ENCODE measurements at places on chromosomes 5 and 9. TPM values are rescaled to one million over a fixed set of nuclear protein-coding genes. Genes with fewer than 3 reads are reported as not detected.

ANAPC2 gene
- total RNA-seq, result 35.8 TPM

HAVCR2 gene
- 1.7 TPM for total RNA-seq

LVRN gene
- 0.52 TPM for total RNA-seq

C5orf52 gene
- not detected for total RNA-seq

NRG2 gene
- total RNA-seq, result 2.4 TPM

SH3GL2 gene
- 1.8 TPM for total RNA-seq

IFNB1 gene
- not detected for total RNA-seq

GABRA6 gene
- total RNA-seq, result not detected

TERT gene
- total RNA-seq, result not detected

PAXX gene
- 18.3 TPM for total RNA-seq

DNA sequence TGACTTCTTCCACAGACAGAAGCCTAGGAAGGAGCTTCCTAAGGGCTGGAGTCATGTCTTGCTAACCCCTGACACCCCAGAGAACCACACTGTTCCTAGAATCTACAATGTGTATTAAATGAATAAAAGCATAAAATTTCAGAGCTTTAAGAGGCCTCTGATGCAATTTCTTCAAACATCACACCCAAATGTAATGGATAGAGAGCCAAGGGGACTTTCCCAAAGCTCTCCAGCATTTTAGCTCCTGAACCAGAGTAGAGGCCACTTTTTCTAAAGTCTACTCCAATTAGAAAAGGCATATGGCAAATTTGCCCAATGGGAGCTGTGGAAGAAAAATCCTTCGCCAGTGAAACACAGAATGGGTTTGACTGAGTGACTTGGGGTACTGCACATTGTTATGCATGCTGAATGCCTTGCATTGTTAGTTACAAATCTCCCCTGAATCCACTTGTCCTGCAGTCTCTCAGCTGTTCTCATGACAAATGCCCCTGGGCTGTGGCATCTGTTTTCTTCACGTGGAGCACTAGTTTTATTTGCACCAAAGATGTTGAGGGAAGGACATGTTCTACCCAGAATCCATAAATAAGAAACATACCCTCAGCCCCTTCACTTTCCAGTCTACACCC lies 334.0 kb downstream of the ASTN2 start:
- no peak for DNase-seq

GRCh38 chr5:178483620-178484019 lies 106.6 kb downstream of the COL23A1 start:
- DNase-seq, result peak; percentile 43

DNA sequence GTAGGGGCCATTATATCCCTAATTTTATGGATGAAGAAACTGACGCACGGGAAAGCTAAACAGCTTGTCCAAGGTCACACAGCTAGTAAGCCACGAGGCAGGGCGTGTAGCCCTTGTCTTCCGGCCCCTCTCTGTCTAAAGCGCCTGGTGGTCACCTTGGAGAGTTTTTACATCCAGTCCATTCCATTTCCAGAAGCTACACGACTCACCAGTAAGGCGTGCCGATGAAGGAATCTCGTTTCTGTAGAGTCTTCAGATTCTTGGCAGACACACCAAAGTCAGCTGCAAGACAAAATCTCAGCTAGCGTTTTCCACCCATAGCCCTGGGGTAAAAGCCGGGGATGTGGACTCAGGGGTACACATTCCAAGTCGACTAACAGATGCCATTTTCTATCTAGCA lies 80.5 kb downstream of the STK10 start:
- DNase-seq, result peak; percentile 3

GRCh38 chr5:115423051-115423450 lies 121.5 kb downstream of the FEM1C start:
- DNase-seq, result no peak

- DNase-seq, result no peak
These were observed 292.8 kb downstream of the ARL15 start for GRCh38 chr5:54017580-54017979.

DNA sequence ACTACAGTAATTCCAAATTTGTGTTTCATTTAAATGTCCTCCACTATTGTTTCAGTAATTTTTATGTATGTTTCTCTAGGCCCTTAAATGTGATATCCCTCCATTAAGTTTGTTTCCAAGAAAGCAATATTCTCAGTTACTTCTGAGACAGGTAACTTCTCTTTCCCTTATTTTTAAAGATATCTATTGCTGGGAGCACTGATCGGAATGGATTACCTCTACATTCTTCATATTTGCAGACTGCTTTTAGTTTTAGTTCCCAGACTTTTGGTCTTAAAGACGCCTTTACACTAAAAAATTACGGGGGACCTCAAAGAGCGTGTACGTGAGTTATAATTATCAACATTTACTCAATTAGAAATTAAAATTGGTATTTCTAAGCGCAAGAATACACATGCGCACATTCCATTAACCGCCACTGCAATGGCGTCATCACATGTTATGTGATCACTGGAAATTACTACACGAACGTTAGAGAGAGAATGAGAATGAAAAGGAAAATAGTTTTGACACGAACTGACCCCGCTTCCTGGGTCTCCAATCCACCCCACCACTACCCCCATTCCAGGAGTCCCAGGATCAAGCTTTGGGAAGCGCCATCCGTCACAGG lies 519 bp upstream of the RAD50 start:
- no peak for DNase-seq

DNA sequence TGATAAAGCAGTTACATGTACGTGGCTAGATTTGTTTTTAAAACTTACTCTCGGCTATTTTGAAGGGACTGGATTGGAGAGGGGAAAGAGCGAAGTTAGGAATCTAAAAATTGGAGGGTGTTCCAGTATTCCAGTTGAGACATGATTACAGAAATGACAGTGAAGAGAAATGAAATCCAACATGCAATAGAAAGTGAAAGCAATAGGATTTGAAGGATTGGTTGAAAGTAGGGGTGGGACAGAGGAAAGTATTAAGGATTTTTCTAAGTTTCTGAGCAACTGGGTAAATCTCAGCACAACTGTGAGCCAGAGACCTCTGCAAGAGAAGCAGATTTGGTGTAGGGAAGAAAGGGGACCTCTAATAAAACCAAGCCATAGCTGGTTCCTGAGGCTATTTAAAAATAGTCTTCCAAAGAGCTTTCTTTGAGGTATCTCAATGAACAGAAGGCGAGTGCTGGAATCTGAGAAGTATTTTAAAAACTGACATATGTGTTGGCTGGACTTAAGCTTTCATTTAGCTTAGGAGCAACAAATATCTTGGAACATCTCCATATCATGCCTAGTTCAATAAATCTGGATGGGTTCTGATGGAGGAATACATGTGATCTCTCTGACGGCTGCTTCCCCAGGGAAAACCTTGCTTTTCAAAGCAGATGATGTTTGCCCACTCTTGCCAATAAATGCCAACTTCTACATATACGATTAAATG lies 110.4 kb upstream of the IFNK start:
- no peak for DNase-seq

GRCh38 chr5:150079909-150080461 lies 6.4 kb downstream of the CSF1R start:
- no peak for DNase-seq

DNA sequence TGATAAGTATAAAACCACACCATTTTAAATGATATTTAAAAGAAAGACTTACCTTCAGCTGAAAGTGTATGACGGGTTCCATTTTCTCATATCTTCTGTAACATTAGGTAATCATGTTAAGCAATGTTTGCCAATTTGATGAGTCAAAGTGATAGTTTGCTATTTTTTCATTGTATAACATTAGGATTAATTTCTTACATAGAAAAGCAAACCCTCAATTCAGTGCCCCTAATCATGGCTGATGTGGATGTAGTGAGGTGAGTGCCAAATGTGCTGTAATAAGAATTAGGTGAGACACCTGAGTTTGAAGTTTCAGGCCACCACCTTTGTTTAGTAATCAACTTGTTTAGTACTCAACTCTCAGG lies 68.0 kb downstream of the UNC13B start:
- DNase-seq, result no peak

- no peak for DNase-seq
These were observed 3.9 kb downstream of the TBC1D2 start for GRCh38 chr9:98251551-98251950.

DNA sequence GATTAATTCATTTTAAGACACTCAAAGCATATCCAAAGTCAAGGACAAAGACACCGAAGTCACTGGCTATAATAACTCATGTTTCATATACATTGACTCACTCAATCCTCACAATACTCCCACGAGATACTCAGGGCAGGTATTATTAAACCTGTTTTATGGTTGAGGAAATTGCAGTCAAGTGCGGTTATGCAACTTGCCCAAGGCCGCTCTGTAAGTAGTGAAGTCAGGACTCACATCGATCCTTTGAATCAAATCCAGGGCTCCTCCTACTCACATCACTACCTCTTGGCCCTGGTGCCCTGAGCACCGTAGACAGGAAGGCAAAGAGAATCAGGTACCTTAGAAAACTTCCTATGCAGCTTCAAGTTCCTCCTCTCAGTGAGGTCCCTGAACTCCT lies 87.8 kb upstream of the APC start:
- no peak for DNase-seq

DNA sequence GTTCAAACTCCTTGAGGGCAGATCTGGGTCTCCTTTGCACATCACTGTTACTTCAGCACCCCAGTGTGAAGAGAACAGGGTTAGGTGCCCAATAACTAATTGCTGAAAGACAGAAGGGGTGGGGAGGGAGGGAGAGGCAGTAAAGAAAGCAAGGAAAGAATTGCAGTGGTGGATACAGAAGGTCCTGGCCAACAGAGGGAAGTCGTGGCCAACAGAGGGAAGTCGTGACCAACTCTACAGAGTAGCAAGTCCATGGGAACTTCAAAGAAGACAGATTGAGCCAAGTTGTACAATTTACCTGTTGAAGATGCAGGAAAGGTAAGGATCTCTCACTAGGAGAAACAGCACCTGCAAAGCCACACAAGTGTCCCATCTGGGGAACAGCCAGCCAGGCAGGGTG lies 27.0 kb downstream of the CCNJL start:
- no peak for DNase-seq

DNA sequence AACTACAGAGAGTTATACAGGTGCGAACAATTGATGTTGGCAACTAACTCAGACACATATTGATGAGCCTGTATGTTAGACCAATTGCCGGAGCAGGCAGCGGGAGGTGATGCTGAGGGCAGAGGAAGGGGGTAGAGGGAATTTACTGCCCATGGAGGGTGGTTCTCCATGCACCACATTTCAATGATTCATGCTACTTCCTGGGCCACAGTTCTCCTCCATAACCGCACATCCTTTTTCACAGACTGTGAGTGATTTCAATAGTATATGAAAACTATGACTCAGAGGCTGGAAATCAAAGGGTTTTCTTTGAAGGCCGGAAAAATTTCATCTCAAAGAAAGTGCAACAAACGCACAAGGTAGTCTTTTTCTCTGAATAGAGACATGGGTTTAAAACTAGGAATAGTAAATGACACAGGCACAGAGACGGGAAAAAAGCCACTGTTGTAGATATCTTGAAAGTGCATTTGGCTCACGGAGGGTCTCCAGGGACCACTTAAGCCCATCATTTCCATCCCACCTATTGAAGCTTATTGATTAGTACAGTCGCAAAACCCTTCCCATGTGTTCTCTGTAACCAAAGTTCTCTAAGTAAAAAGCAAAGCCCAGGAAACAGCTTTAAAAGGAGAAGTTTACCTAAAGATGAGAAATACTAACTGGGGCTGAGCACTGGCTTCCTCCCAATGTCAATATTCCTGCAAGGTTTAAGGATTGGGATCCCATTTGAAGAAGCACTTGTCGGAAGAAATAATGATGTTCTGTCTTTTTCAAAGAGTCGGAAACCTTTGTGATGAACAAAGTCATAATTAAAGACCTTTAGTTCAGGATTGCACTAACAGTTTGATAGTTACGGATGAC lies 28.0 kb upstream of the ADAM19 start:
- DNase-seq, result no peak

DNA sequence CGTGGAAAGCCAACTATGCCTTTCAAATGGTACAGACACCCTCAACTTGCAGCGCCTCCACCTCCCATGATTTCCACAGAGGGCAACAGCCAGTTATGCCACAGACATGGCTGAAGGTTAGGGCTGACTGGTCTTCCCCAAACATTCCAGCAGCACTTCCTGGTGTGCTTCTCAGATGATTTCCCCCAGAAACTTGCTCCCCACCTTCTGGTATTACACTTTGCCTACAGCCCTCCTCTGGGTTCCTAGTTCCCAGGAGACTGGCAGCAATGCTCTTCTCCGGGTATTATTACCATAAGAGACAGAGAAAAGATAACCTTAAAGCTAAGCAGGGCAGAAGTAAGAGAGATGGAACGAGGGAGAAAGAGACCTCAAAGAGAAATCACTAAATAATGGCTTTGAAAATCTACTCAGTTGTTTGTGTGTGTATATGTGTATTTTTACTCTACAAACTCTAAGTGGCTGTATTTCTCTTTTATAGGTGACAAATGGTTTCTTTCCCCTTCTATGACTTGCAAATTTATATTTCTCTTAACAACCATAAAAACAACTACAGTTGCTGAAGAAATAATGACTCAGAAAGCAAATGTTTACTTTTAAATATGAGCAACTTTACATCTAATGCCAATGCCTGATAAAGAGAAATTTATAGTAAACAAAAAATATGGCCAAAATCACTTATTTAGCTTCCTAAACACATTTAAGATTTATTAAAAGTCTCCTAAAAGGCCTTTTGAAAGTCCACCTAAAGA lies 133.8 kb downstream of the PDE4D start:
- DNase-seq, result no peak

GRCh38 chr9:109894921-109895758 lies 115.1 kb downstream of the PALM2AKAP2 start:
- no peak for DNase-seq

- DNase-seq, result peak; percentile 80
These were observed 127.1 kb downstream of the TRIO start for GRCh38 chr5:14270209-14270702.

DNA sequence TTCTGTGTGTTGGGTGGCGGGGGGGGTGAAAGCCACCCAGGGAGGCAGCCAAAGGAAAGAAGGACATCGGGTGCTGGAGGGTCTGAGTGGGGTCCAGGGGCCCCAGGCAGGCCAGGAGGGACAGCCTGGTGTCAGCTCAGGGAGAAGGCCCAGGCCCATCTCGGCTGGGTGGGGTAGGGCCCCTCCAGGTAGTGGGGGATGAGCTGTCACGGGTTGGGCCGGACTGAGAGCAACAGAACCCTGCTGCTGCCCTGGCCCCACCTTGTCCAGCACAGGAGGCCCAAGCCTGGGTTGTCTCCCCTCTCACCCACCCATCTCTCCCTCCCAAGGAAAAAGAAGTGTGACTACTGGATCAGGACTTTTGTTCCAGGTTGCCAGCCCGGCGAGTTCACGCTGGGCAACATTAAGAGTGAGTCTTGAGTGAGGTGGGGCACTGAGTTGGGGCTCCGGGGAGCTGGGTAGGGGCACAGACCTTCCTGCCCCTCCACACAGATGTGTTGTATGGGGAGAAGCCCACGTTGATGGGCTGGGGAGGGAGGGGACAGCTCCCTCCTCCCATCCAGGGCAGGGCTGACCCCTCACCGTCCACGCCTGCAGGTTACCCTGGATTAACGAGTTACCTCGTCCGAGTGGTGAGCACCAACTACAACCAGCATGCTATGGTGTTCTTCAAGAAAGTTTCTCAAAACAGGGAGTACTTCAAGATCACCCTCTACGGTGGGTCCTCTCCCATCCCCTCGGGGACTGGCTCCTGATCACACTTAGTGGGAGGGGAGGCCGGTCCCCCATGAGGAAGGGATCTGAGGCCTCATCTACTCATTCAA lies 2.3 kb downstream of the LCN2 start:
- DNase-seq, result peak; percentile 14
